Esophagus squamous epithelium (tissue), 5 donors: ENCODE measurements at places on chromosomes 16 and 17. TPM values are rescaled to one million over a fixed set of nuclear protein-coding genes. Genes with fewer than 3 reads are reported as not detected.

Gene FBXW10
- 0.19 TPM for total RNA-seq

Gene KRTAP4-1
- total RNA-seq, result not detected

Gene KRTAP4-3
- not detected for total RNA-seq

Gene VMO1
- not detected for total RNA-seq

Gene HBZ
- not detected for total RNA-seq

Gene GAS7
- total RNA-seq, result 16.8 TPM

Gene ABCA5
- total RNA-seq, result 29.2 TPM

Gene CNGB1
- total RNA-seq, result not detected

Gene TEKT1
- not detected for total RNA-seq

Gene BRCA1
- 6.3 TPM for total RNA-seq

Gene KIF19
- not detected for total RNA-seq

Gene RGS11
- 4.8 TPM for total RNA-seq

Gene JUP
- 2,355 TPM for total RNA-seq

Gene TBC1D3H
- not detected for total RNA-seq

Gene ATP6V0D1
- 120 TPM for total RNA-seq

Gene BAHCC1
- 6.1 TPM for total RNA-seq

Gene CHMP6
- 21.9 TPM for total RNA-seq

Gene MARF1
- 18.1 TPM for total RNA-seq

Gene DNAI2
- total RNA-seq, result not detected

Gene CCDC78
- under 0.01 TPM for total RNA-seq

Gene GSG1L
- not detected for total RNA-seq

Gene ZG16B
- total RNA-seq, result not detected

Gene LRRC46
- not detected for total RNA-seq

Gene KCNAB3
- total RNA-seq, result not detected

Gene STAT5B
- 18.7 TPM for total RNA-seq

Gene HEATR9
- total RNA-seq, result 0.15 TPM

Gene ADORA2B
- total RNA-seq, result 12.2 TPM

Gene ATP2A3
- 2.7 TPM for total RNA-seq

Gene SERPINF2
- total RNA-seq, result 7.1 TPM

Gene C16orf95
- total RNA-seq, result 0.38 TPM

Gene CLDN7
- 205 TPM for total RNA-seq

Gene LGALS9B
- total RNA-seq, result 2.9 TPM

Gene PVALEF
- not detected for total RNA-seq

Gene CIITA
- total RNA-seq, result 3.6 TPM

Gene TSR3
- 87.4 TPM for total RNA-seq

Gene METTL2A
- 14.7 TPM for total RNA-seq

Gene TLCD1
- total RNA-seq, result 8.8 TPM

Gene TCAP
- total RNA-seq, result 0.15 TPM

Gene AANAT
- not detected for total RNA-seq

Gene KRT20
- not detected for total RNA-seq

Gene KRTAP4-5
- total RNA-seq, result not detected

Gene RHBDF1
- total RNA-seq, result 21.0 TPM

Gene FBXL19
- 26.4 TPM for total RNA-seq

Gene ARL4D
- total RNA-seq, result 68.3 TPM

Gene CCL7
- total RNA-seq, result not detected

Gene CSH1
- total RNA-seq, result not detected

Gene RNF157
- total RNA-seq, result 3.4 TPM

Gene NPIPA5
- total RNA-seq, result not detected

Gene PABPN1L
- total RNA-seq, result not detected

Gene HOXB1
- not detected for total RNA-seq

Gene KRT33A
- total RNA-seq, result 2.7 TPM

Gene PMP22
- total RNA-seq, result 41.9 TPM

Gene KRT33B
- 0.57 TPM for total RNA-seq

Gene CACNG5
- not detected for total RNA-seq

Gene ZG16
- not detected for total RNA-seq
